Left lung (tissue), 14 donors: ENCODE measurements at places on chromosomes 5 and 9. TPM values are rescaled to one million over a fixed set of nuclear protein-coding genes. Genes with fewer than 3 reads are reported as not detected.

- no peak for DNase-seq
- no peak overlapping the region for H3K4me3 ChIP-seq
- H3K36me3 ChIP-seq, result no peaks in the 10 kb centered on the region
- H3K27me3 ChIP-seq, result no peaks in the 10 kb centered on the region
- H3K4me1 ChIP-seq, result no peaks in the 10 kb centered on the region
These were observed 92.6 kb downstream of the EDIL3 start for GRCh38 chr5:84292000-84292642.

DNA sequence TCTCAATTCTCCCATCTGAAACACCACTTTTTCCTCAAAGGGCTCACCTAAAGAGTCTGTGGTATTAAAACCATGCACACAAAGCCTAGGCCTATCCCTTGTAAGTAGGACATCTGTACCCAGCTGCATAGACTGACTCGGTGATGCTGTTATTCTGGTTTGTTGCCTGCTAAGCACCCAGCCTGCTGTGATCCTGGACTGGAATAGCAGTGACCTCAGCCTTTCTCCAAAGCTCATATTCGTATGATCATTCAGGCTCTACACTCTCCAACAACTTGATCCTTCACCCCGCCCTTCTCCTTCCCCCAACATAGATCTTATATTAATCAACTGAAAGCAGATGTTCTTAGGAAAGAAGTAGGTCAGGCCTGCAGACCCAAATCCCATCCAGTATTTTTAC, 81.4 kb upstream of the WWC1 start:
- DNase-seq, result no peak
- H3K4me3 ChIP-seq, result no peak overlapping the region
- H3K27me3 ChIP-seq, result no peaks in the 10 kb centered on the region
- H3K4me1 ChIP-seq, result no peaks in the 10 kb centered on the region
- H3K36me3 ChIP-seq, result no peaks in the 10 kb centered on the region

DNA sequence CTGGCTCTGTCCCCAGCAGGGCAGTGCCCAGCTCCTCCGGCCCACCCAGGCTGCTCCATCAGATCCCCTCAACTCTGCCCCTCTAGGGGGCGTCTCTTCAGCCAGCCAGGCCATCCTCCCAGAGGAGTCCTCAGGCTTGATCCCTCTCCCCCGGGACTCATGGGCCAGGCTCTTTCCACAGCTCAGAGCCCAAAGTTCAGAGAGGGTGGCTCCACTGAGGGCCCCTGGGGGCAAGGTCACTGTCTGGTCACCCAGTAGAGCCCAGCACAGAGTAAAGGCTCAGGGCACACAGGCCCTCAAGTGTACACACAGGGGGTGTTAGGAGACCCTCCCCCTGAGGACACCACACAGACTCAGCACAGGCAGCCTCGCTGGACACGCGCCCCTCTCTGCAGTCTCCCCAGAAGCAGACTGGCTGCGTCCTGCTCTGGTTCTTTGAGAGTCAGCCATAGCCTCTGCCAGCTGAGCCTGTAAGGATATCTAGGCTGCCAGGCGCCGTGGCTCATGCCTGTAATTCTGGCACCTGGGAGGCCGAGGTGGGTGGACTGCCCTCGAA, 64.8 kb downstream of the PAX5 start:
- no peak overlapping the region for H3K27ac ChIP-seq
- no peaks in the 10 kb centered on the region for H3K36me3 ChIP-seq
- no peaks in the 10 kb centered on the region for H3K4me1 ChIP-seq
- DNase-seq, result no peak
- no peaks in the 10 kb centered on the region for H3K27me3 ChIP-seq

GRCh38 chr9:6078382-6079105, 63.1 kb upstream of the RANBP6 start:
- no peak for DNase-seq
- no peaks in the 10 kb centered on the region for H3K27me3 ChIP-seq
- H3K36me3 ChIP-seq, result no peaks in the 10 kb centered on the region
- no peaks in the 10 kb centered on the region for H3K4me1 ChIP-seq
- no peak overlapping the region for H3K4me3 ChIP-seq

DNA sequence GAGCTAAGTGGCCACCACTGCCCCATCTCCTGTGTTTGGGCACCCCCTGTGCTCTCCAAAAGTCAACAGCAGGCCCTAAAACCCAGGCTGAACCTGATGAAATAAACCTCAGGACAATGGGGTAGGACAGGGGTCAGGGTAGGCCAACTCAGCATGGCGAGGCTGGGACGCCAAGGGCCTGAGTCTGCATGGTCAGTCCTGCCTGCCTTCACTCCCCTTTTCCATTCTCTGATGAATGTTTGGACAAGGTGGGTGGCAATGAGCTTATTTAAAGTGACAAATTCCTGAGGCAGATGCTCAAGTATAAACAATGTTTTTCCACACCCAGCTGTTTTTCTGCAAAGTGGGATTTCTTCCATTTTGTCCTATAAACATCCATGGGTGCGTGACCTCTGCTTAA, 47.2 kb upstream of the CXCL14 start:
- no peak overlapping the region for H3K4me3 ChIP-seq
- DNase-seq, result no peak
- no peaks in the 10 kb centered on the region for H3K36me3 ChIP-seq
- H3K27ac ChIP-seq, result no peak overlapping the region
- peaks cover 7% of the 10 kb centered on the region for H3K27me3 ChIP-seq
- H3K4me1 ChIP-seq, result no peaks in the 10 kb centered on the region

PCDHGA10 gene
- total RNA-seq, result 3.9 TPM
